Hematopoietic multipotent progenitor cell treated with erythropoietin and hydrocortisone succinate and interleukin-3 and kit ligand, for 6 days (in vitro differentiated cells): ENCODE measurements at places on chromosomes 7 and 10.

GRCh38 chr10:104895981-104896380 is 254.9 kb downstream of the SORCS3 start:
- no peak for DNase-seq

DNA sequence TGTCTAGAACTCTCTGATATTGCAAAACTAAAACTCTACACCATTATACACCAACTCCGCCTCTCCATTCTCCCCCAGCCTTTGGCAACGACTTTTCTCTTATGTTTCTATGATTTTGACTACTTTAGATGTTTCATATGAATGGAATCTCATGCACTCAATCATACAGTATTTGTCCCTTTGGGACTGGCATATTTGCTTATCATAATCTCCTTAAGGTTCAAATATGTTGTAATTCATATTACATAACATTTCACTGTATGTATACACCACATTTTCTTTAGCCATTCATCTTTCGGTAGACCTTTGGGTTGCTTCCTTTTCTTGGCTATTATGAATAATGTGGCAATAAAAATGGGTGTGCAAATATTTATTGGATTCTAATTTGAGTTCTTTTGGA is 164.4 kb downstream of the ARL4A start:
- DNase-seq, result no peak

DNA sequence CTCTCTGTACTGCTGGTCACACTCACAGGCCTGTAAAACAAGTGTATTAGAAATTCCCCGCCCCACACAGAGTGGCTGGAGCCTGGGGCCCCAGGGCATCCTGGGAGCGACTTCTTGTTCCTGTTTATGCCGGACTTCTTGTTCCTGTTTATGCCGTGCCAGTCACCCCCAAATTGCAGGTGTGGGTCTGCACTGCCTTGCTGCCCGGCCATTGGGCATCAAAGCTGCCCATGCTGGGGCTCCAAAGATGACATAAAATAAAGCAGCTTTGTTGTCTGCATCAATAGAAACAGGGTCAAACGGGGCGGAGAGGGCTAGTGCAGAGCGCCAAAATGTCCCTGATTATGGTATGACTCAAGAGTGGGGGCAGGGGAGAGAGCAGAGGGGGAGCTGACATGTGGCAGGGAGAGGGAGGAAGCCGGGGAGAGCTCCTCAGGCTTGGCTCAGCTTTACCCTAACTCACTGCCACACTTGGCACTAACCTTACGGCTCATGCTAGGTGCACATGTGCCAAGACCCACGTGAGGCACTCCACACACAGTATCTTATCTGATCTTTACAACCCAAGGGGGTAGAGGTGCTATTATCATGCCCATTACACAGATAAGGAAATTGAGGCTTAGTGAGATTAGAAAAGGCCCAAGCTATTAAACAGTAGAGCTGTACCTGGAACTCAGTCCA is 98.4 kb downstream of the PIP4K2A start:
- DNase-seq, result peak; percentile 76

DNA sequence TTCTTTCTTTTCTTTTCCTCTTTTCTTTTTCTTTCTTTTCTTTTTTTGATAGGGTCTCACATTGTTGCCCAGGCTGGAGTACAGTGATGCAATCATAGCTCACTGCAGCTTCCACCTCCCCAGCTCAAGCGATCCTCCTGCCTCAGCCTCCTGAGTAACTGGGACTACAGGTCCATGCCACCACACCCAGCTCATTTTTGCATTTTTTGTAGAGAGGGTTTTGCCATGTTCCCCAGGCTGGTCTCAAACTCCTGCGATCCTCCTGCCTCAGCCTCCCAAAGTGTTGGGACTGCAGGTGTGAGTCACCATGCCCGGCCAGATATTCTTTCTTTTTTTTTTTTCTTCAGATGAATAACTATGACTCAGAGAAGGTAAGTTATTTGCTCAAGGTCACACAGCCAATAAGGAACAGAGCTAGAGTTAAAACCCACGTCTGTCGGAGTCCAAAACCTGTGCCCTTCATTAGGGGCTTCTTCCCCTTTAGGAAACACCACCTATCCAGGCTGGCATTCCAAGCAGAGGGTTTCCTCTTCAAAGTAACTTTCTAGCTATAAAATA is 28.1 kb upstream of the DNMBP start:
- no peak for DNase-seq

DNA sequence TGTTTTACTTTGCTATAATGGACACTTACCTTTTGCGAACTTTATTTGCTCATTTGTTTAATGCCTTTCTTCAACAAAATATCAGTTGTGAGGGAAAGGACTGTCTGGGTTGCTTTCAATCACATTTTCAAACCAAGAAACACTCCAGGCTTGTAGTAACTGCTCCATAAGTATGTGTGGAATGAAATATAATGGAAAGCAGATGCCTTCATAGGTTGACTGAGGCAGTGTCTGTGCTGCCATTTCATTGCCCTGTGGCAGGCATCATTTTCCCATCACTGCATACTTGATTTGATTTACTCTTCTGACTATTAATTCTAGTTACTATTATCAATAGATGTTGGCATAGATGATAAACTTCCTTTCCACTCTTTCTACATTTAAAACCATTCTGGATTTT is 762.3 kb downstream of the CNTNAP2 start:
- no peak for DNase-seq

- DNase-seq, result no peak
Observed at GRCh38 chr7:5610500-5611186, 170.8 kb downstream of the RNF216 start.

GRCh38 chr7:158740013-158740656 is 35.5 kb upstream of the NCAPG2 start:
- peak; percentile 73 for DNase-seq

DNA sequence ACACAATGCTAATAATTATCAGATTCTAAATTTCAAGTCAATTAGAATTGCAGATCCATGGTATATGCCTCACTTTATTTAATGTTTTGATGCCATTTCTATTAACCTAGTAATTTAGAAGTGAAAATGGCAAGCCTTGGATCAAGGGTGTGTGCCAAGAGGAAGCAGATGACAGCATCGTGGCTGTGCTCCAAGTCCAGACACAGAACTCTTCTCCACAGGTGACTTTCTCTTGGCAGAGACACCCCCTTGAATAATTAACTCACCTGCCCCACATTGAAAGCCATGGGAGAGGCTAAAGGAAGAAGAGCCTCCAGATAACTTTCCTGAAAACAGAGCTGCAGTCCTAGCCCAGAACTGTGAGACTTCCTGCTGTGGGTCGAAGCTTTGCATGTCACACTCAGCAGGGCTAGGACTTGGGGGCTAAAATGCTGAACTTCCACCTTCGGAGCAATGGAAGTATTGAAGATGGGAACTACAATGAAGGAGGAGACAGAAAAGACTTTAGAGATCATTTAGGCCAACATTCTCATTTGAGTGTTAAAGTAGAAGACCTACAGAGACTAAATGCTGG is 996 bp upstream of the C10orf90 start:
- no peak for DNase-seq

GRCh38 chr7:44277851-44278250 is 47.5 kb downstream of the CAMK2B start:
- no peak for DNase-seq

GRCh38 chr7:859359-860030 is 16.9 kb upstream of the GET4 start:
- no peak for DNase-seq

DNA sequence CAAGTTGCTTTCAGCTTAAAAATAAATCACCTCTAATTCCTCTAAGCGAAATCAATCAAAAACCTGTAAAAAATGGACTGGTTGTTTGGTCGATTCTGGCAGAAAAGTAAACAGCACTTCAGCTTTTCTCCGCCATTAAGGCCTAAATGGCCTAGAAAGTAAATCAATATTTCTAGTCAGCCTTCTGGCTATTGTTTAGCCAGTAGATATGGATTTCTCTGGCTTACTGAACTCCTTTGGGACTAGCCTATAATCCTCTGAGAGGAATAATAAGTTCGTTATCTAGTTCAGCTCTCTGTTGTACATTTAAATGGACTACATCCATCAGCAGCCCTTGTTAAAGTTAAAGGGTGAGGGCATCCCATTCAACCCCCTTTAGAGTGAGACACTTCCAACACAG is 400.1 kb upstream of the ETV1 start:
- DNase-seq, result no peak

DNA sequence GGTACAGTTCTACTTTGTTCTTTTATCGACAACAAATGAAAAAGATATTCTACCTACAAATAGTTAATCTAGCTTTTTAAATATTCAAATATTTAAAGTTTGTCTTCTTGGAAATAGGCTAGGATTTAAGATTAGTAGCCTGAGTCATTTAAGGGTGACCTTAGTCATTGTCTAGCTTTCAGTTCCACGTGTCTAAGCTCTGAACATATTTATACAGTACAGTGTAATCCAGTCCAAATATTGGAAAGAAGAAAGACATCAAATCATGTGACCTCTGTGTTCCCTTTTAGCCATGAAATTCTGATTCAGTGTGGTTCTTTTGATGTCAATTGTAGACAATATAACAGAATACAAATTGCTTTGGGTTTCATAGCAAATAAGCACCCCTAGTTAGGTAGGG is 121.1 kb downstream of the MALRD1 start:
- DNase-seq, result no peak
